ENCODE measurements at places on chromosomes 3 and 15.

DNA sequence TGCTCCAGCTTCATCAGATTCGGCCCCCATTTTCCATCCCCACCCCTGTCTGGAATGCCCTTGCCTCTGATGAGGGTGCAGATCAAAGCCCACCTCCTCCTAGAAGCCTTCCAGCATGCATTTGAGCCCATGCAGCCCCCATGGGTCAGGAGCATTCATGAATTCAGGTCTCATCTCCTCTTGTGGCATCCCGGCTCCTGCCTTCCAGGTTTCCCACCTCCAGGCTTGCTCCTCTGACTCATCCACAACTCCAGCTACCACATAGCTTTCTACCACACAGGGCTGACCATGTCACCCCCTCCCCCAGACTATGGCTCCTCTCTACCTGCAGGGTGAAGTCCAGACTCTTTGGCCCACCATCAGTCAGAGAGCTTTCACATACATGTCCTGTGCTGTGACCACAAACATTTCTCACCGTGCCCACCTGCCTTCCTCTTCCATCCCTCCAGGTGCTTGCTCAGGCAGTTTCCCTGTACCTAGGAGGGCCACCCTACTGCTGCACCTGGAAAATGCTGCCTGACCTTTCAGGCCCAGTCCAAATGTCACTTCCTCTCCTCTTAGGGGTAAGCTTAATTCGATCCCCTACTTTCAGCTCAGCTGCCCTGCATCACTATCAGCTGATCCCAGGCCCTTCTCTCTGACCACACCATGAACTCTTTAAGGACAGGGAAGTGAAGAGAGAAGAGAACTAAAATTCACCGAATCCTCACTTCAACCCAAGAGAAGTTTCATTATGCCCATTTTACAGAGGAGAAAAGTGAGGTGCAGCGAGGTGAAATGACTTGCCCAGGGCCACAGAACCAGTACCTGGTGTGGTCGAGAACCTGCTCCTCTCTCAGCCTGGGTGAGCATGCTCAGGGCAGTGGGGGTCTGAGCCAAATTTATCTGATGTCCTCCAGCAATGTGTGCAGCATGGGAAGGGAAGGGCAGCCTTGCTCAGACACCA lies 13.7 kb upstream of the FGD5 start:
- DNase-seq: no peak

DNA sequence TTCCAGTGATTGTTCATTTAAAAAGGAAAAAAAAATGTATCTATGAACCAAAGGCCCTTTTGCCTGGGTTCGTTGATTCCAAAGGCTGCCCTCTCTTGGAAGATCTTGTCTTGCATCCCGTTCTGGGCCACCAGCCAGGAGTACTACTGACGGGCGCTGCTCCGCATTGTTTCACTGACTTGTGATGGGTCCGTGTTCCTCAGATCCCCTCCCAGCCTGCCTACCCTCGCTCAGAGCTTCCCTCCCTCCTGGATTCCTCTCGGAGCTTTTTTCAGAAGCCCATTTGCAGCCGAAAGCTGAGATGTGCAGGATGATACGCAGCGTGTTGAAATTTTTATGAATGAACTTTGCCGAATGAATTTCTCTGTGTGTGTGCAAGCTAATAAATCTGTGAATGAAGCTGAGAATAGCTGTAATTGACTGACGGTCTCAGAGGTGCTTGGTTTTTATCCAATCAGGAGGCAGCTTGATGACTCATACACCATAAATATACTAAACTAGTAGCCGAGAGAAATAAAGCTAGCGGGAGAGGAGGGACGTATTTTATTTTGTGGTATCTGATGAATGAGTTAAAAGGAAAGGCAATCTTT lies at the start of gene SHC4:
Gene SHC4 (minus strand): TSS at position 396 of the 590 bp plus-strand sequence. CDS start 904 bp downstream, outside the sequence.
- no peak for DNase-seq

GRCh38 chr15:31255732-31256377 lies 70.8 kb upstream of the KLF13 start:
- no peak for DNase-seq

DNA sequence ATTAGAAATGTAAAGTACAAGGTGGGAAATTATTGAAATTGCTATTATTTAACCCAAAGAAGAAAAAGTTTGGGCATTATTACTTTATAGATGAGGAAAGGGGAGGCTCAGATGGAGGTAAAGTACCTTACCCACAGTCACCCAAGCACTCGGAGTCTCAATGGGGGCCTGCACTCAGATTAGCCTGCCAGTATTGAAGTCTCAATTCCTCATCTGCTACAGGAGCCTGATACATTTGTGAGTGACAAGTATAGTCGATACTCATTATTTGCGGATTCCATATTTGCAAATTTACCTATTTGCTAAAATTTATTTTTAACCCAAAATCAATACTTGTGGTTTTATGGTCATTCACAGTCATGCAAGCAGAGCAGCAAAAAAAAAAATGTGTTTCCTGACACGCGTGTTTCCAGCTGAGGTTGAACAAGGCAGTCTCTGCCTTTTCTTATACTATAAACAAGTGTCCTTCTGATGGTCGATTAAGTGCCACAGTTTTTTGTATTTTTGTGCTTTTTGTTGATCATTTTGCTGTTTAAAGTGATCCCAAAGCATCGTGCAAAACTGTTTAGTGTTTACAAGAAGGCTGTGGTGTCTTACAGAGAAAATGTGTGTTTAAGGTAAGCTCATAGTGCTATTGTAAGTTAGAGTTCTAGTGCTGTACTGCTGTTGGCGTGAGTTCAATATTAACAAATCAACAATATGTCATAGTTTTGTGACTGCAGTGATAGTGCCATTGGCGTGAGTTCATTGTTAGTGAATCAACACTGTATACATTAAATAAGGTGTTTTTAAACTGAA lies 48.0 kb downstream of the ARHGEF26 start:
- no peak for DNase-seq

GRCh38 chr15:45943240-45943639 lies 308.4 kb downstream of the SQOR start:
- DNase-seq: no peak

- no peak for DNase-seq
Observed at GRCh38 chr3:66439666-66440344, 61.0 kb downstream of the LRIG1 start.

DNA sequence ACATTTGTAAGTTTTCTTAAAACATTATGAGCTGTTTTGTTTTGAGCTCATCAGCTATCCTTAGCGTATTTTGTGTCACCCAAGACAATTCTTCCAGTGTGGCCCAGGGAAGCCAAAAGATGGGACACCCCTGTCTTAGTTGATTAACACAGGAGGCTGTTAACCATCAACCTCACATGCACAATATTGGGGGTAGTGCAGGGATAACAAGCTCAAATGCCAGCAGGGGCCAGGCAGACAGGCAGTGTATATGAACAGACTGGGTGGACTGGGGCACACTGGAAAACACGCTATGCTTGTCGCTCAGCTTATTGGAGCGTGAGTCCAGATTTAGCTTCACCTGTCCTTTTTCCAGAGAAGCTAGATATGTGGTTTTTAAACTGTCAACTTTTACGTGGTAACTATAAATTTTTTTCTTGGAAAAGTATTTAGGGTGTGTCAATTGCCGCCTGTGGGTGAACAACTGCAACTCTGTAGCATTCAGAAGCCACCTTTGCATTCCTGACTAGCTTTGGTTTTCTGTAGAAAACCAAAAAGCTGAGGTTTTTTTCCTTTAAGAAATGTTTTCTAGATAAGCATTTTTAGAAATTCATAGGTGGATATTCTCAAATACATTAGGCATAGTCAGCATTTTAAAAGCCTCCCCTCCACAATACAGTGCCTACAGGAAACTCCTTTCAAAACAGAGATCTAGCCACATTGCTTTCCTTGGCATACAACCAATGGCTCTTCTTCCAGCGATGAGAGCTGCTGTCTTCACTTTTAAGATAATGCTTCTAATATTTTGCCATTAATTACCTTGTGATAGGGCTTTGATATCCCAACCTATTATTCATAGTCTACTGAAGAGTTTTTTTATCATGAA lies 14.6 kb downstream of the PSMD6 start:
- no peak for DNase-seq

DNA sequence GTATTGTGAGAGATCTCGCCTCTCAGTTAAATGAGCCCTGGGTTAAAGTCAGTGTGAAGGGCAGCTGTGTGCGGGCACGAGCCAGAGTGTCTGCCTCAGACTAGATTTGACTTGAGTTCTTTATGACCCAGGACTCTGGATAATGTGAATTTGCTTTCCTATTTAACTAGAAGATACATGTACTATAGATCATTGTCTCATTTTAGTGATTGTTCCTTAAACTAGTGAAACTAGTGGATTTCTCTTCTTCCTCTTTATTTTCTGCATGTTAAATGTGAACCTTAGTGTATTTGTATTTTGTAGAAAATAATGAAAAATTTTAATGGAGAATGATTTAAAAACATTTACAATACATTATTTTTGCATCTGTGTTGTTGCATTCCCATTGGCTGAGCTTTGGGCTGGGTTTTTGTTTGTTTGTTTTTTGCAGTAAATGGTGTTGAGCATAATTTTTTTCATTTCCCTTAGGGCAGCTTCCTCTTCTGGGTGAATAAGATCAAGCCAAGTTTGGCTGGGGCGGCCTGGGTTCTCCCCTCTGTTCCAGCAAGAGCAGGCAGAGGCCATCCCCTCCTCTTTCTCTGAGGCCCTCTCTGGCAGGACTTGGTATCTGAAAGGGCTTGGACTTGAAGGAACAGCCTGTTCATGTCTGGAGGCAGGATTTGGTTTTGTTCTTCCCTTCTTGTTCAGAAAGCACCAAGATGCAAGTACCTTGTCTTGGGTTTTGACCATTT lies 15.0 kb downstream of the GCSAM start:
- no peak for DNase-seq

GRCh38 chr3:133573629-133574194 lies at the start of gene CDV3:
TSS of gene CDV3 (plus strand) at chr3:133573686. CDS start at chr3:133574045, 359 bp downstream.
- DNase-seq: no peak

- no peak for DNase-seq
Observed at GRCh38 chr15:70501849-70502248, 261.5 kb downstream of the UACA start.

DNA sequence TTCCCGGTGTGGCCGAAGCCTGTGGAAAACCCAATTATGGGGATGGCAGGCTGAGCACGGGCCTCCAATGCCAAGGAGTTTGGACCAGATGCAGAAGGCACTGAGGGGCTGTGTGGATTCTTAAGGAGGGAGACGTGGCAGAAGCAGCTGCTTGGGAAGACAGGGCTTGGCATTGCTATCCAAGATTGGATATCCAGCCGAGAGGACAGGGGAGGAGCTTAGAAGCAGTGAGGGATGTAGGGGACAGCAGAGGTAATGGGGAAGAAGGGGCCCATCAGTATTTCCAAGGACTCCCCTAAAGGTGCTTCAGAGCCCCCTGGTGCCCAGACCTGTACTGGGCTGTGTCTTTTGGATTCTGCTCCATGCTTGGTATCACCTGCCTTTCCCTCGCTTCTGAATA lies 112.8 kb upstream of the TLE3 start:
- DNase-seq: no peak

GRCh38 chr3:140953028-140953960 lies 11.7 kb downstream of the SLC25A36 start:
- DNase-seq: no peak

- no peak for DNase-seq
Observed at GRCh38 chr3:185702262-185703225, 116.4 kb downstream of the SENP2 start.

DNA sequence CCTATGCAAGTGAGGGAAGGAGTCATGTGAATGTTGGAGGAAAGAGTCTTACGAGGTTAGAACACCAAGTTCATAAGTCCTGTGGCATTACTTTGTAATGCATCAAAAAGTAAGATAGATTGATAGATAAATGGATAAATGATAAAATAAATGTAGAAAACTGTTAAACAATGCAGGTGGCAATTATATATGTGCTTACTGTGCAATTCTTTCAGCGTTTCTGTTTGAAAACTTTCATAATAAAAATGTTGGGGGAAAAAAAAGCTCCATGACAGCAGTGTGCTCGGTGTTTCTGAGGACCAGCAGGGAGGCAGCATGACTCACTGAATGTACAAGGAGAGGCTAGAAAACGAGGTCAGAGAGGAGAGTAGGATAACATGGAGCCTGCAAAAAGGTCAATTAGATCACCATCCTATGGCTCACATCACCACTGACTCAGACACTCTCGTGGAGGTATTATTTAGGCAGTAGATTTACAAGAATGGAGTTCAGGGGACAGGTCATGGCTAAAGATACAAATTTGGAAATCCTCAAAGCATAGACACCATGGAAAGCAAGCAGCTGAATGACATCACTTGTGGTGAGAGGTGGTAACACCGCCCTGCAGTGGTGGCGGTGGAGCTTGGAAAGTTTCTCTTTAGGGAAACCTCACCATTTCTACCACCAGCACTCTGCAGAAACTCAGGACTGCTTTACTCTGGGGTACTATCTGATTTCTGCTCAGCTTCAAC lies 219.8 kb downstream of the CTNNB1 start:
- peak; percentile 1 for DNase-seq

- no peak for DNase-seq
Observed at GRCh38 chr3:68919000-68919399, 13.3 kb downstream of the TAFA4 start.

GRCh38 chr3:12986986-12987385 lies 86.2 kb downstream of the IQSEC1 start:
- no peak for DNase-seq

DNA sequence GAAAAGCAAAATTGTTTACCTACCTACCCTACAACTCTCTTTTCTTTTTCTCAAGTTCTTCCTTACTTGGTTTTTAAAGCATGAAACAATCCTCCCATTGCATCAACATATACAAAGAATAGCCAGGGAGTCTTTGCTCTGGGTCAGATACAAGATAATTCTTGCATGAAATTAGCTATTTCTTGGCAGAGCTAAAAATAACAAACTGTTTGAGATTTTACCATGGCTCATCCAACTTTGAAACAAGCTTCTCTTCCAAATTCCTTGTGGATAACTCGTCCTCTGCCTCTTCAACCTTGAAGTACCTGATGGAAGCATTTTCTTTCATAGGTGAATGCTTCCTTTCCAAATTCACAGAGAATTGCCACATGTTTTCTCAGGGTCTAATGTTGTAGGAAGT lies 9.2 kb upstream of the CBLB start:
- no peak for DNase-seq

DNA sequence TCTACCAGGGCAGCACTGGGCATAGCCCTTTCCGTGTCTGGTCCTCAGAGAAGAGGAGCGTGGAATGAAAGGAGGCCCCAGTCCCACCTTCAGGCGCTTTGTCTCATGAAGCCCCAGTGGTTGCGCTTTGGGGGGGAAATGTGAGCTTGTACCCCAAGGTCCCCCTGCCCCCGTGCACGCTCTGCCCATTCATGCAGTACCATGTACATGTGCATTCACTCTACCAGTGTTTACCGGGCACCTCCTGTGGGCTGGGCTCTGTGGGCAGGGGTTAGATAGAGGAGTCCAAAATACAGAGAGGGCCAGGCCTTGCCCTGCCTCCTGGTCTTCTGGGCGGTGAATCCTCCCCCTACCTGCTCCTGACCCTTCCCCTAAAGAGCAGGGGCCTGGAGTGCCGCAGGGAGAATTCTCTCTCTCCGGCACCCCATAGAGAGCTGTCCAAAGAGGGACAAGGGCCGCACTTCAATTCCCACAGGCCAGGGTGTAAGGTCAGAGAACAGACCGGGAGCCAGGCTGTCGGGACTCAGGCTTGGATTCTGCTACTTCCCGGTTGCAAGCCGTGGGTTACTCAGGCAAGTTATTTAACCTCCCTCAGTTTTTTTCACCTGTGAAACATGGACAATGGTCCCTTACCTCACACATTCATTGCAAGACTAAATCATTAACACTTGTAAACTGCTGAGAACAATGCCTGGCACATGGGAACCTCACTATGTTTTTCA lies 153.4 kb downstream of the MEGF11 start:
- no peak for DNase-seq

- no peak for DNase-seq
Observed at GRCh38 chr15:94793641-94794040, 562.3 kb downstream of the MCTP2 start.

- no peak for DNase-seq
Observed at GRCh38 chr15:100211855-100212850, 129.6 kb downstream of the ADAMTS17 start.

All from activated T-cell treated with anti-CD3 and anti-CD28 coated beads for 48 hours (primary cell).